Caco-2 (cell line): ENCODE measurements at places on chromosomes 12 and 14. TPM values are rescaled to one million over a fixed set of nuclear protein-coding genes. Genes with fewer than 3 reads are reported as not detected.

Gene CCDC177
- total RNA-seq, result 0.56 and 0.82 TPM in 2 replicates

- no peaks in the 10 kb centered on the region for H3K36me3 ChIP-seq
- H3K4me1 ChIP-seq, result no peaks in the 10 kb centered on the region
- no peak overlapping the region for H3K4me3 ChIP-seq
- no peak for DNase-seq
- H3K27me3 ChIP-seq, result no peaks in the 10 kb centered on the region
Measured at GRCh38 chr12:76384560-76384959, 36.3 kb upstream of the BBS10 start.

GRCh38 chr14:94539181-94539580 is 22.1 kb upstream of the SERPINA4 start:
- H3K4me1 ChIP-seq, result no peaks in the 10 kb centered on the region
- no peaks in the 10 kb centered on the region for H3K27me3 ChIP-seq
- DNase-seq, result no peak
- no peak overlapping the region for H3K4me3 ChIP-seq

Gene PGF
- total RNA-seq, result 8.9 and 9.1 TPM in 2 replicates

Gene CFL2
- 39.7 and 41.9 TPM in 2 replicates for total RNA-seq

Gene DNAL1
- 9.6 and 12.2 TPM in 2 replicates for total RNA-seq

Gene WNT5B
- 6.9 and 8.5 TPM in 2 replicates for total RNA-seq

GRCh38 chr14:64501411-64502171 is 2.0 kb downstream of the ZBTB25 start:
- H3K4me1 ChIP-seq, result peaks cover 22% of the 10 kb centered on the region
- H3K36me3 ChIP-seq, result no peaks in the 10 kb centered on the region
- H3K27me3 ChIP-seq, result no peaks in the 10 kb centered on the region

Gene FGF23
- total RNA-seq, result 0.16 TPM in 1 of 2 replicates, not detected in the other

Gene OTUB2
- 1.2 TPM in 2 replicates for total RNA-seq

Gene TAS2R13
- 1.6 and 2.0 TPM in 2 replicates for total RNA-seq
